Fibroblast of skin of right biceps (primary cell): ENCODE measurements at places on chromosomes 7 and 10.

DNA sequence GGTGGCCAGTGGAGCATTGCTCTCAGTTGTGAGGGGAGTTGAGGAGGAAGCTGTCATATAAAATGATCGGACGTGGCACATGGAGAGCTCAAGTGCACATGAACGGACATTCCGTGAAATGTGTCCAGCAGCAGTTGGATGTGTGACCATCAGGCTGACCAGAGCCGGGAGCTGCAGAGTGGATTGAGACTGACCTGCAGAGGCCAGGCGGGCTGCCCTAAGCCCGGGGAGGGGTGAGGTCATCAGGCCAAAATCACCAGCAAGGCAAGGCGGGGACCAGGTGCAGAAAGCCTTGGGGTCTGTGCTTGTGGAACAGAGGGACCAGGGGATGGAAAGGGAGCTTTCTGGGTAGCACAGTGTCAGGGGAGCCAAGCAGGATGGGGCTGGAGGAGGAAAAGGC, 279.5 kb downstream of the CELF2 start:
- DNase-seq: no peak

DNA sequence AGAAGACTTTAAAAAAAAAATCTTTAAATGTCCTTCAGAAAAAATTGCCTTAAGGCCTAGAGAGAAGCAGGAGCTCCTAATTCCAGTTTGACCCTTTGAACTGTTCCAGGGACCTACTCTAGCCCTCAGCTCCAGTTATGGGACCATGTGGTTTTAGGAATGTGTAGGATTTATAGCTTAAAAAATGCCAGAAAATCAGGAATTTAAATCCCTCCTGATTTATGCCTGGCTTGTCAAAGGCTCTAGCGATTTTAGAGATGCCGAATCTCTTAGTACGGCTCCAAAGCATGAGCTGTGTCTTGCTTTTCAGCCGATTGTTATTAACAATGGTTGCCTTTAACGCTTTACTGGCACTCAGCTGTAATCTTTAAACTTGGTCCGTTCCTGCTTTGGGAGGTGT, 130.6 kb upstream of the NPVF start:
- DNase-seq: peak; percentile 16

- peak; percentile 61 for DNase-seq
Observed at GRCh38 chr7:68733219-68734153, 864.8 kb upstream of the AUTS2 start.

GRCh38 chr10:64503429-64503828, 982.2 kb downstream of the REEP3 start:
- DNase-seq: no peak

- DNase-seq: no peak
Observed at GRCh38 chr10:6892864-6893263, 312.8 kb upstream of the PRKCQ start.

DNA sequence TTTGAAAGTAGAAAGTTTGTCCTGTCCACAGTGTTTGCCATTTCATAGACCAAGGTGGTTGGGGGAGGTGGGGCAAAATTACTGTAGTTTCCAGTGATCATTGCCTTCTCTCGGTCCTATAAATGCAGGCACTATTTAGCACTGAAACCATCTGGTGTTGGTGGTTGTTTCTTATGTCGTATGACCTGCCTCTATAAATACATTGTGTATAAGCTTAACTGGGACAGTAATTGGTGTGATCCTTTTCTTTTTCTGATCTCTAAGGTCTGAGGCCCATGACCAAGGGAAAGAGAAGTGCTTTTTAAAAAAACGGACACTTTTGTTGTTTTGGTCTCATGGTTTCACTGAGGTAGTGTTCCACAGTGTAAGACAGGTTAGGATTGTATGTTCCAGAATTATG, 63.1 kb downstream of the AUTS2 start:
- DNase-seq: no peak

- peak; percentile 55 for DNase-seq
Observed at GRCh38 chr7:12643001-12643643, 44.3 kb upstream of the ARL4A start.

- DNase-seq: no peak
Observed at GRCh38 chr10:124155781-124156435, 62.5 kb upstream of the CHST15 start.

DNA sequence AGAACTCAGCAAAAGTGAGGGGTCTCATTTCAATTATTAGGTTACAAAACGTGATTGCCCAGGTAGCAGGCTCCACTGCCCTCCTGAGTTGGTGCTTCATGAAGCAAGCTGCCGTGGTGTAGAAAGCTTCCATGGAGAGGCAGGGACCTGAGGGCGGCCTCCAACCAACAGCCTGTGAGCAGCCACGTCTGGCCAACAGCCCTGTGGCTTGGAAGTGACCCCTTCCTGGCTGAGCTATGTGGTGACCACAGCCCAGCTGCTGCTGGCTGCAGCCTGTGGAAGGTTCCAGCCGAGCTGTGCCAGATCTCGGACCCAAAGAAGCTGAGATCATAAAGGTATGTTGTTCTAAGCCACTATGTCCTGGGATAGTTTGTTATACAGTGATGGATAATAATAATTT, 122.5 kb upstream of the KLF6 start:
- DNase-seq: no peak

DNA sequence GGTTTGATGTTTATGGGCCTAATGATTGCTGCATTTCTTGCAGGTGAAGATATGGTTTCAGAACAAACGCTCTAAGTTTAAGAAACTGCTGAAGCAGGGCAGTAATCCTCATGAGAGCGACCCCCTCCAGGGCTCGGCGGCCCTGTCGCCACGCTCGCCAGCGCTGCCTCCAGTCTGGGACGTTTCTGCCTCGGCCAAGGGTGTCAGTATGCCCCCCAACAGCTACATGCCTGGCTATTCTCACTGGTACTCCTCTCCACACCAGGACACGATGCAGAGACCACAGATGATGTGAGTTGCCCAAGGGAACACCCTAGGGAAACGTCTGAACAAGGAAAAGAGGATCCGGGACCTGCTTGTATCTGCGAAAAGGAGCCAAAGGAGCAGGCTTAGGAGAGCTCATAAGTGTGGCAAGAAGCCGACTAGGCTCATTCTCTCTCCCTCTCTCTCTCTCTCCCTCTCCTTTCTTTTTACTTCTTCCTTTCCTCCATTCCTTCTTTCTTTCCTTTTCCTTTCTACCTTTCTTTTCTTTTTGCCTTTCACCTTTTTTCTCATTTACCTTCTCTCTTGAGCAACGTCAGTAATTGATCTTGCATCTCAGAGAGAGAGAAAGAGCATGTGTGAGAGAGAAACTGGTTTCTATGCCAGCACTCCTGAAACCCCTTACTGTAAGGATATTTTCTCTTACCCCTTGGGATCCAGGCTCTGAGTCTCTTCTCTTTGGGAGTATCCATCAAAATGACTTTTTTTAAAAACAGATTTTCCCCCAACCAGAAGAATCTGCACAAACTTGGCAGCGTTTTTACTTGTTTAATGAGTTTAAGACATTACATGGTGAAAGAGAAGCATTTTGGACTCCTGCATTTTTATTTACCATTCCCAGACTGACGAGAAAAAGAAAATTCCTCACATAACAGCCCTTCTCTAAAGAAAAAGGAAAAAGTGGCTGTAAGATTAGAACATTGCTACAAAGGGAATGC, 4.7 kb downstream of the DLX6 start:
- DNase-seq: no peak

GRCh38 chr10:21525367-21526187, at the start of gene SKIDA1:
SKIDA1 (minus strand) TSS chr10:21525682; CDS start chr10:21517822, 7,860 bp downstream.
- DNase-seq: peak; percentile 96

GRCh38 chr7:68613897-68614296, 984.4 kb upstream of the AUTS2 start:
- DNase-seq: peak; percentile 4

DNA sequence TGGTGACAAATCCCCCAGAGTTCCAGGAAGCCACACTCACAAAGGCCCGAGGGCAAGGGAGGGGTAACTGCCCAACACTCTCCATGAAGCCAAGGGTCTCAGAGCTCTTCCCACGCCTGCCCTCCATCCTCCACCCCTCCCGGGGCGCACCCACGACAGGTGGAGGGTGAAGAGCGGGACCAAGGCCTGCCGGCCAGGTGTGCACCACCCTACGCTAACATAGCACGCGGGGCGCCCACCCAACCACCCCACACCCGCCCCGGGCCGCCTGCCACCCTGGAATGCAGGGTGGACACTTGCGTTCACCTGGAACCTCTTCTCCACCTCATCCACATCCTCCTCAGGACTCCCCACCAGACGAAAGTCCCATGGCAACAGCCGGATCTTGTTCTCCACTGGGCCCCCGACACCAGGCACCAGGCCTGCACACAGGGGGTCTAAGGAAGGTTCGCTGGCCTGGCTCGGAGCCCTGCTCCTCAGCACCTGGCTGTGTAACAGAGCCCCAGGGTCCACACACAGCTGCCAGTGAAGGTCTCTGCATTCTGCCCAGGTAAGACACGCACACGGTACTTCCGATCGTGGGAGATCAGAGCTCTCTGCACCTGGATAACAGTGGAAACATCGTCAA, 32.7 kb downstream of the MAD1L1 start:
- no peak for DNase-seq

- no peak for DNase-seq
Observed at GRCh38 chr7:121178869-121179497, 149.8 kb upstream of the WNT16 start.

GRCh38 chr7:118111347-118111746, 72.6 kb upstream of the LSM8 start:
- peak; percentile 3 for DNase-seq

DNA sequence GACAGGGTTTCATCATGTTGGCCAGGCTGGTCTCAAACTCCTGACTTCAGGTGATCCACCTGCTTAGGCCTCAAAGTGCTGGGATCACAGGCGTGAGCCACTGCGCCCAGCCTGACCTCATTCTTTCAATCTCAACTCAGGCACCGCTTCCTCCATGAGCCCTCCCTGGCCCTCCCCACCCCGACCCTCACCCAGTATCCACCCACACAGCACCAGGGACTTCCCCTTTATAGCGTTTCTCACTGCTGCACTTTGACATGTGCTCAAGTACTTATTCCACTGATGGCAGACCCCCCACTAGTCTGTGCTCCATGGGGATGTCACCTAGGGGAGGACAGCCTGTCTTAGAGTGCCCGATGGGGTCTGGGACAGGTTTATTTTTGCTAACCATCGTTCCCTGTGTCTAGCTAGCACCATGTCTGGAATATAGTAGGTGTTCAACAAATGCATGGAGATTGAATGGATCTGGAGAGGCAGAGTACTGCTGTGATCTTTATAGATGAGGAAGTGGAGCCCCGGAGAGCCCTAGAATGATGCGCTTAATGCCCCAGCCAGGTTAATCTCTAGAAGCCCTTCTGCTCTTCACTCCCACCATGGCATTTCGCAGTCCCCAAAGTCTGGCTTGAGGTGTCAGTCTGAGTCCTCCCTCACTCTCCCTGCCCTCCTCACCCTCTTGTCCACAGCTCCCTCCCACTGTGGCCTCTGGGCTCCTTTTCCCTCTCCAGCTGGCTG, 258.8 kb downstream of the RPS24 start:
- DNase-seq: no peak

- no peak for DNase-seq
Observed at GRCh38 chr7:125599387-125599786, 669.8 kb upstream of the POT1 start.

- peak; percentile 95 for DNase-seq
Observed at GRCh38 chr10:71213761-71214440, 1.5 kb downstream of the UNC5B start.

- DNase-seq: peak; percentile 97
Observed at GRCh38 chr7:102044984-102045673, 227.7 kb downstream of the CUX1 start.

DNA sequence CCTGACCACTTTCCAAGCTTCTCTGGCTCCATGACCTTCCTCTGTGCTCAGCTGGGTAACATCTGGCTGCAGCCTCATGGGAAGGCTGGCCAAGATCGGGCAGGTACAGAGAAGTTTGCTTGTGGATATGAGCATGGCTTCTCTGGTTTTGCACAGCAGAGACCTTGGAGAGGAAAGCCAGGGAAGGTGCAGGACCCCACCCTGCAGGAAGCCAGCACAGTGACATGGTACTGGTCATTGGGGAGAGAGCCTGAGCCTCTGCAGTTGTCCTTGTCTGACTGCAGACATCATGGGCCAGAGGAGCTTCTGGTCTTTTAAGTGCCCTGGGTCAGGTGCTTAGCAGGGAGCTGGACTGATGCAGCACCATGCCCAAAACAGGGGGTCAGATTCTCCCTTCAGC, 70.6 kb upstream of the LEP start:
- DNase-seq: no peak

DNA sequence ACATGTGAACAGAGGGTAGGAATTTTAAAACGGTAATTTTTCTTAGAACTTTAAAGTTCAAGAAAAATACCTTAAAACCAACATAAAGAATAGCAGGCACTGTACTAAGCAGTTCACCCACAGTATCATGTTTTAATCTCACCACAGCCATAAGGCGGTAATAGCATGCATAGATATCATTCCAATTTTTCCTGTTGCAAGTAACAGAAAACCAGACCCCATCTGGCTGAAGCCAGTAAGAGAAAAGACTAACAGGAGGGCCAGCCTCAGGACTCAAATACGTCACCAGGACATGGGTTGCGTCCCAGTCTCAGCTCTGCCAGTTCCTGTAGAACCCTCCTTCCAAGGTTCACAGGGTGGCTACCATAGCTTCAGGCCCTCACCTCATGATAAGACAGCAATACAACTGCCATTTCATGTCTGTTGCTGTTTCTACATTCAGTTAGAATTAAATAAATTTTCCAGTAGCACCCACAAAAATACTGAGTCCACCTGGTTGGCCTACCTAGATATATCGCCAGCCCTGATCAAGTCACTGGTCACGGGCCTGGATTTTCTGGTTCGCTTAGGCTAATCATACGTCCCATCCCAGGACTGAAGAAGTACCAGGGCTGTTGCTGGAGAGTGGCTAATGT, 2.0 kb upstream of the RNF32 start:
- DNase-seq: no peak

GRCh38 chr10:44193166-44193565, 191.7 kb downstream of the CXCL12 start:
- no peak for DNase-seq

GRCh38 chr7:132830941-132831340, 250.9 kb downstream of the CHCHD3 start:
- DNase-seq: no peak

GRCh38 chr10:20887706-20888555, 9.2 kb downstream of the NEBL start:
- DNase-seq: no peak

DNA sequence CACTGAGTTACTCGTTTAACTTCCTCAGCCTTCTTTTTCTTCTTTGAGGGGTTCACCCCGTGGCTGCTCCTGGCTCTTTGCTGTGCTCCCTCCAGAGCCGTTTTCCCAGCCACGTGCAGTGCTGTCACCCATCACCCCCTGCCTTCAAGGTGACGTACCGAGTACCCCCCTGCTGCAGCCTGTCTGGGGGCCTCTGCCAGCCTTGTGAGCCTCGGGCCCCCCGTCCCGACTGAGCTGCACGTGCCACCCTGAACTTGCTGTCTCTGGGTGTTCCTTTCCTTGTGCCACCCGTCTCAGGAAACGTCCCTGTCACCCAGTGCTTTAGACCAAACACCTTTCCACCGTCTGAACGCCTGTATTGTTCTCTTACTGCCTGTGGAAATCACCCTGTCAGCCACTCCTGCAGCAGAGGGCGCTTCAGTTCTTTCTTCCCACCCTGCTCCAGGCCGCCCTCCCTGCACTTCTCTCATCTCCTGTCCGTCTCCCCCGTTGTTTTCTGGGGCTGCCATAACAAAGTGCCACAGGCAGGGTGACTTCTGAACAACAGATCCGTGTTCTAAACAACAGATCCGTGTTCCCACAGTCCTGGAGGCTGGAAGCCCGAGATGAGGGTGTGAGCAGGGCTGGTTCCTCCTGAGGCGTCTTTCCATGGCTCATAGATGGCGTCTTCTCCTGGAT, 44.6 kb downstream of the WDR37 start:
- no peak for DNase-seq

- no peak for DNase-seq
Observed at GRCh38 chr7:87538052-87538451, 62.6 kb upstream of the ABCB4 start.

- DNase-seq: no peak
Observed at GRCh38 chr7:25913598-25914224, 238.3 kb upstream of the NFE2L3 start.
